ENCODE measurements at places on chromosomes 3 and 15. TPM values are rescaled to one million over a fixed set of nuclear protein-coding genes. Genes with fewer than 3 reads are reported as not detected.
A peak's percentile ranks its signal among the peaks of the same experiment; 100 is the strongest.

CD200 gene
- not detected for total RNA-seq

DNA sequence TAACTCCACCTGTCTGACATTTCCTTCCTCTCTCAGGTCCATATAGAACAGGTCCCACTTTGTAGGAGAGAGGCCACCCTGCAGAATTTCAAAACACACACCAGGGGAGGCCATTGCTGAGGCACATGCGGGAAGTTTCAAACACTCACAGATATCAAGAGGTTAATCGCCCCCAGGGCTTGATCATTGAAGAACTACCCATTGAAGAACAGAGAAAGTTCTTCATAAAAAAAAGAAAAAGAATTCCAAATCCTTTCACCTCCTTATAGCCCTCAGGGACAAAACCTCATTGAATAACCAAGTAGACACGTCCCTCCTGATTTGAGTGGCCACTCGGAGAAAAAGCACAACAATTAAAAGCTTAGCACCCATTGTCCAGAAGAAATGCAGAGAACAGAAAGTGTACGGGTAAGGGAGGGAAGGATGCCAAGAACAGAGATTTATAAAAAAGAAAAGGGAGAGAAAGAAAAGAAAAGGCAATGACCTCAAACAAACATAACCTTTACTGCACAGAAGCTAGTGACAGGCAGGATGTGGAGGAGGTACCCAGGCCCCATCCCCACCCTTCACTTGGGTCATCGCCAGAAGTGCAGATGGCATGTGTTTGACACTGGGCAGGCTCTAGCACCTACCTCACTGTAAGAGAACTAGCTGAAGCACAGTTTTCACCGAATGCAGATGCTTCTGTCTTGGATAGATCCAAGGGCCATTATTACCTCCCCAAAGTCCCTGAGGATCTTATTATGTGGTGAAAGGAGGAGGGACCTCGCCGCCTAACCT is 112.3 kb upstream of the HES1 start:
- DNase-seq, result no peak

HTR3E gene
- not detected for total RNA-seq

- DNase-seq, result no peak
Observed at GRCh38 chr15:96599268-96599667, 268.8 kb downstream of the NR2F2 start.

DNA sequence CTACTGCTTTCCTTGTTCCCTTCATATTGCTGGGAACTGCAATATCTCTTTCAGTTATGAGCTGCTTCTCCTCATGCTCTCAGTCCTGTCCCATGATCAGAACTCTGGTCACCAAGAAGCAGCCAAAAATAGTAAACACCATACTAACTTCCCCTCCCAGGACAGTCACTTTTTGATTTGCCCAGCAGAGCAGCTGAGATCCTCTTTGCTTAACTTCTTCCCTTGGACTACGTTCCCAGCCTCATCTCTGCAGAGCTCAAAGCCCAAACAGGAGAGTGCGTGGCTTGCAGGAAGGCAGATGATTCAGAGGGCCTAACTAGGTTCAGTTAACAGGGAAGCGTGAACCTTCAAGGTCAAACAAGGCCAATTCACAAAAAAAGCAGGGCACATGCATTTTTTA is 153.2 kb downstream of the CTNNB1 start:
- DNase-seq, result no peak

DNA sequence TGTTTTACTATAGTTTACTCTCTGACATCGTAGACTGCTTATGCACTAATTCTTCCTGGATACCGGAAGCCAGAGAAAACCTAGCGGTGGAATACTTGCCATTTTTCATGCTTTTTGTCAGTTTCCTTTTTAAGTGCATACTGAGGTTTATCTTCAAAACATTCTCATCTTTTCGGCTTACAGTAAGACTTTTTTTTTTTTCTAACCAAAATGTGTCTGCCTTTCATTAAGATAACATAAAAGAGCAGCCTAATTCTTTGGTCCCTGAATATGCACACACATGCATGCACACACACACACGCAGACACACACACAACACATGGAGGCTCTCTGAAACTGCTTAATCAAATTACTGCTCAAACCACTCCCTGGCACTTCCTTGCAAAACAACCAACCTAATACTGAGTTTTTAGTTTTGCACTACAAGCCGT is 1.3 kb downstream of the ZNF445 start:
- DNase-seq, result peak; percentile 4

DNA sequence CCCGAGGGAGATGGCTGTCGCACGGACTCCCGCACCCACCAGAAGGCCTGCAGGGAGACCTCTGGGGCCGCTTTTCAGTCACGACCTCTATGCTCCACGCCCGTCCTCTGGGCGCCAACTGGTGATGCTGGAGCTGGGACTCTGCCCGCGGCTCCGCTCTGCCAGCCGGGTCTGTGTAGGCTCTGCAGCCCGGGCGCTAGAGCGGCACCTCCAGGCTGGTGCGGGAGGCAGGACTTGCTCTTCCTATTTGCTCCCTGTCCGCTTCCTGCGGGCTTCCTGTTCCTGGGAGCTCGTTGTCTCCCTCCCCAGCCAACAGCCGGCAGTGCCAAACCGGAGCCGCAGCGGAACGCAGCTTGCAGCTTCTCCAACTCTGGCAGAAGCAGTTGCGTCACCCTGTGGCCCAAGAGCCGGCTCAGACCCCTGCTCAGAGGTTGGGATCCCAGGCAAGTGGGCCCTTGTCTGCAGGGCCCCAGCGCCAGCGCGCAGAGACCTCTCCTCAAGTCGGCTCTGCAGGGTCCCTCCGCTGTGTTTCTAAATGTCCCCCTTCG is 285.9 kb downstream of the XXYLT1 start:
- no peak for DNase-seq

ALCAM gene
- total RNA-seq, result 102 TPM

GRCh38 chr3:155736381-155736780 is 8.5 kb downstream of the PLCH1 start:
- no peak for DNase-seq

- no peak for DNase-seq
Observed at GRCh38 chr15:39530480-39531342, 50.2 kb upstream of the THBS1 start.

BTLA gene
- not detected for total RNA-seq

GRCh38 chr15:49415149-49415548 is 7.9 kb upstream of the FGF7 start:
- no peak for DNase-seq

- DNase-seq, result peak; percentile 42
Observed at GRCh38 chr3:107846279-107846852, 244.5 kb downstream of the CD47 start.

- DNase-seq, result peak; percentile 73
Observed at GRCh38 chr3:159174715-159175692, 373.1 kb downstream of the MFSD1 start.

TICRR gene
- total RNA-seq, result 6.4 TPM

- DNase-seq, result no peak
Observed at GRCh38 chr3:67706934-67707333, 52.5 kb upstream of the SUCLG2 start.

CADPS gene
- total RNA-seq, result not detected

DNA sequence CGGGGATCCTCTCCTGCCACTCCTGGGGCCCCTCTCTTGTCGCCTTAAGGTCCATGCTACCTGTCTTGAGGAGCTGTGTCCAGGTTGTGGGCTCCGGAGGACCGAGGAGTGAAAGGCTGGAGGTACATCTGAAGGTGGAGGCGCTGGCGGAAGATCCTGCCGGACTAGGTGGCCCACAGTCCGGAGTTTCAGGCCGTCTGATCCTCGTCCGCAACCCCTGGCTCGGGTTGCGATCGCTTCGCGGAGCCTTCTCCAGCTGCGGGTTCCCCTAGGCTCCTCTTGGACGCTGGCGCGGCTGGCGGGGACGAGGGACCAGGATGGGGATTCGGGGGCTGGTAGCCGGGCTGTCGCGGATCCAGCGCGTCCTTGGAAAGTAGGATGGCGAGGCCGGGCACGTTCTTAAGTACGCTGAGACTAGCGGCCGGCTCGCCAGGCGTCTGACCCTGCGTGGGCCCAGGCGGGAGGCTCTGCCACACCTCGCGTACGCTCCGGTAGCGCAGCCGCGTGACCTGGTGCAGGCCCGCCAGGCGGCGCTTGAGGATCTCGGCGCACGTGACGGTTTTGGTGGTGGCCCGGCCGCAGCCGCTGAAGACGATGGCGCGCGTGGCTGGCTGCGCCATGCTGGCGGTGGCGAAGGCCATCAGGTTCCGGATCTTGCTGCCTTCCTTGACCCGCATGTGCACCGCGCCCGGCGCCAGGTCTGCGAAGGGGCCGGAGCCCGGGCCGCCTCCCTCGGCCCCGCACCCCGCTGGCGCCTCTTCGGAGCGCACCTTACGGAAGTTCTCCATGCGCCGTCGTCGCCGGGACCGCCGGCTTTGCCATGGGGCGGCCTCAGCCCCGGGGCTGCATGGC is 550 bp downstream of the RPP25 start:
- no peak for DNase-seq

CORO2B gene
- total RNA-seq, result 0.43 TPM

All from A172 (cell line).